Vagina (tissue), 2 donors: ENCODE measurements at places on chromosomes 1 and 21. TPM values are rescaled to one million over a fixed set of nuclear protein-coding genes. Genes with fewer than 3 reads are reported as not detected.

The CD101 gene
- total RNA-seq, result 3.9 TPM

The TRAF3IP3 gene
- 7.1 TPM for total RNA-seq

The EPHB2 gene
- 3.9 TPM for total RNA-seq

The KRTAP12-2 gene
- not detected for total RNA-seq

The MAEL gene
- not detected for total RNA-seq

The FCN3 gene
- 1.7 TPM for total RNA-seq

The CNKSR1 gene
- total RNA-seq, result 21.9 TPM

The HP1BP3 gene
- total RNA-seq, result 267 TPM

The LBR gene
- total RNA-seq, result 41.5 TPM

The GUCA2B gene
- not detected for total RNA-seq

The OR2L8 gene
- not detected for total RNA-seq

The RGS1 gene
- 145 TPM for total RNA-seq

The TFF3 gene
- 31.9 TPM for total RNA-seq

The ALX3 gene
- total RNA-seq, result not detected

The TTC39A gene
- 11.5 TPM for total RNA-seq

The SPATA21 gene
- total RNA-seq, result not detected

The KRTAP13-2 gene
- not detected for total RNA-seq

The SMIM1 gene
- total RNA-seq, result not detected

The ASH1L gene
- 74.9 TPM for total RNA-seq

The FMO4 gene
- 0.98 TPM for total RNA-seq

The KRTAP20-1 gene
- not detected for total RNA-seq

The SGIP1 gene
- 14.0 TPM for total RNA-seq

The PTPRU gene
- total RNA-seq, result 37.3 TPM

The EIF4G3 gene
- 39.3 TPM for total RNA-seq

The WNT9A gene
- 2.9 TPM for total RNA-seq

The PTPN22 gene
- 7.4 TPM for total RNA-seq
